Ureter (tissue), 1 donor: ENCODE measurements at places on chromosomes 3 and 15. TPM values are rescaled to one million over a fixed set of nuclear protein-coding genes. Genes with fewer than 3 reads are reported as not detected.

ALDH1A2 gene
- 72.7 TPM for total RNA-seq

WNT5A gene
- total RNA-seq, result 152 TPM

CLDN11 gene
- 10.6 TPM for total RNA-seq

SEMA3G gene
- total RNA-seq, result 7.5 TPM

CASR gene
- total RNA-seq, result 0.08 TPM

PARP6 gene
- total RNA-seq, result 103 TPM

LNP1 gene
- 4.0 TPM for total RNA-seq

CMTM8 gene
- 5.7 TPM for total RNA-seq

GCNT3 gene
- total RNA-seq, result 1.8 TPM

VWA5B2 gene
- total RNA-seq, result not detected

SEMA3F gene
- 132 TPM for total RNA-seq

ESYT3 gene
- 0.94 TPM for total RNA-seq

KLHL6 gene
- total RNA-seq, result 6.4 TPM

TMEM43 gene
- 76.5 TPM for total RNA-seq

RBP2 gene
- total RNA-seq, result not detected

PDZRN3 gene
- total RNA-seq, result 38.3 TPM

KY gene
- total RNA-seq, result 2.0 TPM

ZMYND10 gene
- 0.26 TPM for total RNA-seq

SNTN gene
- total RNA-seq, result not detected

RUVBL1 gene
- 47.5 TPM for total RNA-seq

KIF15 gene
- total RNA-seq, result 0.83 TPM

NMB gene
- total RNA-seq, result 9.1 TPM

PCSK6 gene
- 14.5 TPM for total RNA-seq

GASK1A gene
- total RNA-seq, result 14.6 TPM

HTR3C gene
- not detected for total RNA-seq

CLDN1 gene
- total RNA-seq, result 64.2 TPM

SIDT1 gene
- 61.6 TPM for total RNA-seq

PTPN23 gene
- total RNA-seq, result 55.1 TPM

MTHFS gene
- total RNA-seq, result 24.9 TPM

LRRC58 gene
- 22.3 TPM for total RNA-seq
